ENCODE measurements at places on chromosomes 2 and 18. TPM values are rescaled to one million over a fixed set of nuclear protein-coding genes. Genes with fewer than 3 reads are reported as not detected.
A peak's percentile ranks its signal among the peaks of the same experiment; 100 is the strongest.

Gene C1QL2
- not detected for total RNA-seq

Gene LOXHD1
- 0.80 TPM for total RNA-seq

Gene ONECUT2
- total RNA-seq: not detected

Gene CAPN13
- total RNA-seq: 33.8 TPM

DNA sequence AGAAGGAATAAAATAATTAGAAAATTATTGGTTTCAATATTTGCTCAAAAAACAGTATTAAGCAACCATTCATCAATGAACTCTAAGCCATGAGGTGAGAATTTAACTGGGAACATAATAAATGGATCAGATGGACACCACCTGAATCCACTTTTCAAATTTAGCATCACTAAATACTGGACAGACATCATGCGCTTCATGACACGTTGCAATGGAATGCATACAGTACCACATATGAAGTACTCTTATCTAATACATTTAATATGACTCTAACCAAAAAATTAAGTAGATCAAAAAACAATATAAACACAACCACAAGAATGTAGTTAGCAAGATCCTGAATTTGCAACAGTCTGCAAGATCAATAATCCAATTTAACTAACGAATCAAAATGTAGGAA lies 76.6 kb downstream of the COBLL1 start:
- DNase-seq: no peak

- DNase-seq: no peak
Measured at GRCh38 chr18:55079481-55080355, 120.5 kb upstream of the CCDC68 start.

DNA sequence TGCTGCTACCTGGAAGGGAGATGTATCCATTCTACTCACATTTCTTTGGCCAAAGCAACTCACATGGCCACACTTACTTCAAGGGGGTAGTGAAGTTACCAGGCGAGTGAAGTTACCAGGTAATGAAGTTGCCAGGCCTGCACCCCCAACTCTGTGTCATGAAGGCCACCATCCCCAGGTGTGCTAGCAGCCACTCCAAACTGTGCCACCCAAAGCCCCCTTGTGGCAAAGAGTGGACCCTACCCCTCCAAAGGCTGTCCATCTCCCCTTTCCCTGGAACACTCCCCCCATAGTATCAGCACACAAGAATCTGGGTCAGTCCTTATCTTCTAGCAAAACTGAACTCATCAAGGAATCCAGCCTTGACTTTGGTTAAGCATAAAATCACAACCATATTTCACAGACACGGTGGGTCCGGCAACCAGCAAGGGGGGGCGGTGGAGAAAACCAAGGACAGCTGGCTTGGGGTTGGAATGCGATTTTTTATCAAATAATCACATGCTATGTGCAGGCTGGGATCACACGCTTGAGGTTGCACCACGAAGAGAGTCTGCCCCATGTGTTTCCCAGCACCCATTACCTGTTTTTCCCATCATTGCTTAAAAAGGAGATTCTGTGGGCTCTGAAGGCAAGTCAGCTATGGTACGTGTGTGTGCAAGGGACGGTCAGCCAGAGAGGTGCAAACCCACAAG lies 60.9 kb downstream of the ZFP36L2 start:
- DNase-seq: no peak

DNA sequence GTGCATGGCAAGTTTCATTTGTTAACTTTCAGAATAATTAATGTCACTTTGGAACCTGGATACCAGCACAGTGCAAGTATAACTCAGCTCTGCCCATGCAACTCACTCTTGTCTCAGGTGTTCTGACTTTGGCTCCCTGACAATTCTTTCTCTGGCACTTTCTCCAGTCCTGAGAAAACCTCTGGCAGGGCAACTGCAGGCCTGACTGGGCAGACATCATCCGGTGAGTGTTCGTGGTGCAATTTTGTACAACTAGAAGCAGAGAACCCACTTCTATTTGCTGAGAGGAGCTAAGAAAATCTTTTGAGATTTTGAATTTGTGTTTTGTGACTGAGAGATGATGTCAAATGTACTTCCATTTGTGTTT lies 143.0 kb downstream of the AQP4 start:
- no peak for DNase-seq

GRCh38 chr18:78732273-78733210 lies 247.1 kb upstream of the SALL3 start:
- no peak for DNase-seq

DNA sequence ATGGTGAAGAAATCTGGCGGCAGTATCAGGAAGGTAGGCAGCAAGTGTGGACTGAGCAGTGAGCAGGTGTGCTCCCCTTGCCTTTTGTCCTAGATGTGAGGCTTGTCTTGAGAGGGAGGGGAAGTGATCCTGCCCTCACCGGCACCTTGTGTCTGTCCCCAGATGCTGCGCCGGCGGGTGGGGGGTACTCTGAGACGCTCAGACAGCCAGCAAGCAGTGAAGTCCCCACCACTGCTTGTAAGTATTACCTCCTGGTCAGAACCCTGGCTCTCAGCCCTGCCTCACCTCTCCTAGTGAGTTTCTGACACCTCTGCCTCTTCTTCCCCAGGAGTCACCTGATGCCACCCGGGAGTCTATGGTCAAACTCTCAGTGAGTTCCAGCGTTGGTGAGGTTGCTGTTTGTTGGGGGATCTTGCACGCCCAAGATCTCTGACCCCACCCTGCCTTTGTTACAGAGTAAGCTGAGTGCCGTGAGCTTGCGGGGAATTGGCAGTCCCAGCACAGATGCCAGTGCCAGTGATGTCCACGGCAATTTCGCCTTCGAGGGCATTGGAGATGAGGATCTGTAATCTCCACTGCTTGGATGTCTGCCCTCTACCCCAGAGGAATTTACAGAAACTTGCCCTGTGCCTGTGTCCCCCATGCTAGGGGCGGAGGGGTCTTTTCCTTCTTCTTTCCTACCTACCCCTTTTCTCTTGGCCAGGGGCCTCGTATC lies 4.2 kb downstream of the ZNF513 start:
- no peak for DNase-seq

DNA sequence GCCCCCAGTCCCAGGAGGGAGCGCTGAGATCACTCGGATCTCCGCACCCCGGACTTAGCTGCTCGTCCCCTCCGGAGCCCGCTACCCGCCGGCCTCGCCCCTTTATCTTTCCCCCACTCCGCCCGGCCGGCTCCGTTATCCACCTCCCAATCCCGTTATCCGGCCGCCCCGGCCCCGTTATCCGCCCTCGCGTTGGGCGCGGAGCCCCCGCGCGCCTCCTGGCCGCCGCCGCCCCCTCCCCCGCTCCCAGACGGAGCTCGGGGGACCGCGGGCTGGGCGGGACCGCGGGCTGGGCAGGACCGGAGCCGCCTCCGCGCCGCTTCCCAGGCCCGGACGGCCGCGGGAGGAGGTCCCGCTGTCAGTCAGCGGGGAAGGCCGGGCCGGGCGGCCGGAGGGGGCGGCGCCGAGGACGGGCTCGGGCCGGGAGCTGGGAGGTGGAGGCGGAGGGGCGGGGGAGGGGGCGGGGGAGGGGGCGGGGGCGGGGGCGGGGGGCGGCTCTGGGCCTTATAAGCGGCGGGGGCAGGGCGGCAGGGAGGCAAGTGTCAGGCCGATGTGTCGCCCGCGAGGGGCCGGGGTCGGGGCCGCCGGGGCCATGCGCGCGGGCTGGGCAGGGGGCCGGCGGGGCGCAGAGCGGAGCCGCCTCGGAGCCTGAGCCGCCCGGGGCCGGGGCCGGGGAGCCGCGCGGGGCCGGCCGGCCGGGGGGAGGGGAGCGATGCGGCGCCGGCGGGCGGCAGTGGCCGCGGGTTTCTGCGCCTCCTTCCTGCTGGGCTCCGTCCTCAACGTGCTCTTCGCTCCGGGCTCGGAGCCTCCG lies at the start of gene PKDCC:
PKDCC (plus strand) TSS at position 534 of the 811 bp plus-strand sequence; CDS start at position 713, 179 bp downstream.
- DNase-seq: peak; percentile 62

DNA sequence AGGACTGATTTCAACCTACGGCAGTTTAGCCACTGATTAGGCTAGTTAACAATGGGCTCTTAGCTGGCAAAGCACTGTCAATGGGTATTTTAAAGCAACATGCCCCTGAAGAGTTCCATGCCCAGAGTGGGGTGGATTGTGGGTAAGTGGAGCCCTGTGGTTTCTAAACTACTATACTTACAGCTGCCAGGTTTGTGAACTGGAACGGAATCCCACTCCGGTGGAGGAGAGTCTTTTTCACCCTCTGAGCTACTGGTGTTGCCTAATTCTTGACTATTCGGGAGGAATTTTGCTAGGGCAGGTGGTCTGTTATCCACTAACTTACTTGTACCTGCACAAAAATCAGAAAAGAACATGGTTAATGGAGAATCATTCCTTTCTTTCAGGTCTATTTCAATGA lies 52.6 kb downstream of the ZAP70 start:
- DNase-seq: no peak

GRCh38 chr18:38695559-38696280 lies 1130.1 kb upstream of the CELF4 start:
- DNase-seq: no peak

- no peak for DNase-seq
Measured at GRCh38 chr2:175805442-175806124, 196.5 kb downstream of the LNPK start.

DNA sequence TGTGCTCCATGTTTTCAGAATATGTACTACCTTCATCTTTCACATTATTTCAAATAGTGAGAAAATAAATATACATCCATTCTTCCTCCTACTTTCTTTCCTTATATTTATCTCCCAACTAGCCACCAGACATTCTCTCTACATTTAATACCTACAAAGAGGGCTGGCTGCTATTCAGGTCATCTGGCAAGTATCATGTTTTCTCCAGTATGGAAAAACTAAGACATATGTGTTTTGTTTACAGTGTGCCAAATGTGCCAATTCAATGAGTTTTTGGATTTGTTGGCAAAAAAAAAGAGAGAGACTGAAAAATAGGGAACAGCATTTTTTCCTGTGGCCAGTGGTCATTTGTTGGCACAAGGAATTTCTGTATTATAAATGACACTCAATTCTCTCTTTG lies 1207.3 kb downstream of the DPP10 start:
- DNase-seq: no peak
